ENCODE measurements at places on chromosomes 3 and 15.

DNA sequence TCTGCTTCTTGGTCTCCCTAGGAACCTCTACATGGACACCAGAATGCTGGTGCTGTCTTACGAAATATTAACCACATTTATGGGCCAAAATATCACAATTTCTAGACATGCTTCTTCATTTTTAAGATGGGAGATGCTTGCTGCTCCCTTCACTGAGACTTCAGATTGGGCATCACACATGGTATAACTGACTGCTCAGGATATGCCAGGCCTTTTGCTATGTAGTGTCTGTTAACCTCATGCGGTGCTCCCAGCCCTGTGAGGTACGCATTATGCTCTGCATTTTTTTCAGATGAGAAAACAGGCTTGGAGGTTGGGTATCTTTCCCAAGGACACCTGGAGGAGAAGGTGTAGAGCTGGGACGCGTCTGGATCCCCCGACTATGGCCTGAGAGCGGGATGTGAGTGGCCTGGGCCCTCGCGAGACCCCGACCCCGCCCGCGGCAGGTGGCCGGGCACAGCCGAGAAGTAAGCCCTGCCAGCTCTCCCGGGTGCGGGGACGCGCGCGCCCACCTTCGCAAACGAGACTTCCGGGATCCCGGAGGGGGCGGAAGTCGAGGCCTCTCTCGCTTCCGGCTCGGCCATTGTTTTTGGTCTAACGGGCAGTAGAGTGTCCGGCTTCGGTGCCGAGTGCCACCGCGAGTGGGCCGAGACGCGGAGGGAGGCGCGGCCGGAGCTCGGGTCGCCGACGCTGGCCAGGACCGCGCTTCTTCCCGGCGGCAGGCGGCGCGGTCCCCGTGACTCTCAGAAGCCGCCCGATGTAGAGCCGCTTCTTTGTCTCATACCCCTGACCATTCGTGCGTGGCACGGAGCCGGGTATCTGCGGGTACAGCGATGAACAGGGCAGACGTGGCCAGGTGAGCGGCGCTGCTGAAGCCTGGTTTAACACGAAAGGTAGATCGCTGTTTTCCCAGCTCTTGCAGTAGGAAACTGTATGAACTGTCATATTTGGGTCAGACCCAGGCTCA is at the start of gene ZKSCAN7:
Gene ZKSCAN7, plus strand, starts transcription at position 568 of the 967 bp plus-strand sequence. CDS start 1,855 bp downstream, outside the sequence.
- peak; percentile 53 for DNase-seq

DNA sequence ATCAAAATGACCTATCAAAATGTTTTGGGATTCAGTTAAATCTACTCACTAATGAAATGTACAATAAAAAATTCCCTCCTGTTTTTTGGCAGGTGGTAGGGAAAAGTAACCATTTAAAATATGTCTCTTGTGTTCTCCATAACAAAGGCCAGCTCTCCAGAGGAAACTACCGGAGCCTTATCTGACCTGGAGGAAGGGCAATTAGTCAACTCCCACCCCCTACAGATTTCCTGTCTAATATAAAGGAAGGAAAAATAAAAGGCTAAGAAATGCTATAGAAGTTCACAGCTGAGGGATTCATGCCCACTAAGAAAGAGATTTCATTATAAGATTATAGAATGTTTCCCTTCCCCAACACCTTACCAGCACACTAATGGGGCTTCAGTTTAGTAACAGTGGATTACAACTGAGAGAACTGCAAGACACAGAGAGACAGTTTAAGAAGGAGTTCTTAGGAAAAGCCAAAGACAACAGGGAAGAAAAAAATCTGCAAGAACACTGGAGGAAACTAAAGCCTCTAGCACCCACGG is 376.5 kb upstream of the KCNMB2 start:
- no peak for DNase-seq

DNA sequence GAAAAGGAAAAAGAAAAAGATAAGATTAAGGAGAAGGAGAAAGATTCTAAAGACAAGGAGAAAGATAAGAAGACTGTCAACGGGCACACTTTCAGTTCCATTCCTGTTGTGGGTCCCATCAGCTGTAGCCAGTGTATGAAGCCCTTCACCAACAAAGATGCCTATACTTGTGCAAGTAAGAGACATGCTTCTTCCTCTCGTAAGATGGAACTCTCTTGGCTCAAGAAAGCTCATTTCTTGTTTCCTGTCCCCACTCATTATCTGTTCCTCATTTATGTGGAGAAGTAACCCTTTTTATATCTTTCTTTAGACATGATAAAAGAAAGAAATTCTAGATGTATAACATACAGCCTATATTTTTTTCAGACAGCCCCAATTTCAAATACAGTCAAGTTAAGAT is 101.4 kb downstream of the KLHL25 start:
- DNase-seq: no peak

DNA sequence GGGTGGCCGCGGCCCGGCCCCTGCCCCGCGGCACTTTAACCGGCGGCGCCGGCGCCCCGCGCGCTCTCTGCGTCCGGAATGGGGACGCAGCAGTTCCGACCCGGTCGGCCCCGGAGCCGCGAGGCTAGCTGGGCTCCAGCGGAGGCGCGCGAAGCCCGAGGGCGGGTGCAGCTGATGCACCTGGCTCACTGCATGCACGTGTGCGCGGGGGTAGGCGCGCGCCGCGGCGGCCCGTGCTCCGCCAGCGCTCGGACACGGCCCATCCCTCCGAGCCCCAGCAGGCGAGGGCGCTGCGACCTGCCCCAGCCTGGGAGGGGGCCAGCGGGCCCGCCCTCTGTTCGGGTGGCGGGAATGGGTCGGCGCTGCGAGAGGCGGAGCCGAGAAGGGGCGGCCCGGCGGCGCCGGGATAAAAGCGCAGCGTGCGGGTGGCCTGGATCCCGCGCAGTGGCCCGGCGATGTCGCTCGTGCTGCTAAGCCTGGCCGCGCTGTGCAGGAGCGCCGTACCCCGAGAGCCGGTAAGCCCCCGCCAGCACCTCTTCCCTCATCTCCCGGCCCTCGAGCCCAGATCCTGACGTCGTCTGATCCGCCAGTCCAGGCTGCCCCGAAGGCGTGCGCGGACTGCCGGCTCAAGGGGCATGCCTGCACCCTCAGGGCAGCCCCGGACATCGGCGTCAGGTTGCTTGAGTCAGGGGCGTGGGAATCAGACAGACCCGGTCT is at the start of the genes CHDH and IL17RB:
Gene CHDH, minus strand, starts transcription at position 286 of the 717 bp plus-strand sequence. CDS start 22,411 bp downstream, outside the sequence.
Gene IL17RB, plus strand, starts transcription at position 435 of the 717 bp plus-strand sequence. Its CDS starts 21 bp downstream, at position 456.
- DNase-seq: peak; percentile 69

Data from uterus (tissue), 4 donors.